ENCODE measurements at places on chromosomes 13 and 19.

GRCh38 chr19:49533551-49534488 is 6.0 kb downstream of the RCN3 start:
- no peak for DNase-seq

- peak; percentile 64 for DNase-seq
These were observed 1.8 kb upstream of the APOE start for GRCh38 chr19:44903602-44904425.

DNA sequence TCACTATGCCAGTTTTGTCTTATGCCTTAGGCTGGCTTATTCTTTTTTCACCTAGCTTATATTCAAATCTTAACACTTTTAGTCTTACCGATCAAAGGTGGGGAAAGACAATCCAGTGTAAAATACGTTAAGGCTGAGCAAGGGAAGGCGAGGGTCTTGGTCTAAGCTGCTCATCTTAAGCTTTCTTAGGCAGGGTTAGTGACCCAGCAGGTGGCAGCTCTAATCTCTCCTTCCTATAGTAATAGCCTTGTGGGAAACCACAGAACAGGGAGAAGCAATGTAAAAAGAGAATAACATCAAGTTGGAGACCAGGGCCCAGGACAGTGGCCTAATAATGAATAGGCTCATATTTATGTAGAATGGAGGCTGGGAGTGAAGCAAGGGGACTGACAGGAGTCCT is 45.9 kb downstream of the COG3 start:
- DNase-seq = no peak

DNA sequence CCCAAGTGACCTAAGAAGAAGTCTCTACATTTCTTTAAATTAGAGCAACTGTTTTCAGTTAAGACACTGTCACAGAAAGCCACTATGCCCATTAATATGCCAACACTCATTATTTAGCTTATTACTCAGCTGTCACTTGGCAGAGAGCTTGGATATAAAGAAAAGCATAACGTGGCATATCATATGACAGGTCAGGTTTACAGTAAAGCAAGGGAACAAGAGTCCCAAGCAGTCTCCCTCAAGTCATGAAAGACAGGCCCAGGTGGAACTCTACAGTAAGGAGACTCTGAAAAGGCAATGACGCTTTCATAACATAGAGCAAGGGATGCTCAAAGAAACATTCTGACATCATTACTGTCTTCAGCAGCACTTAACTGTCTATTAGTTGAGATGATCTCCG is 6.3 kb downstream of the LHFPL6 start:
- DNase-seq = no peak

- no peak for DNase-seq
These were observed 103.8 kb downstream of the TNFRSF19 start for GRCh38 chr13:23673867-23674605.

- no peak for DNase-seq
These were observed 1407.1 kb upstream of the MIR17HG start for GRCh38 chr13:89940383-89940782.

DNA sequence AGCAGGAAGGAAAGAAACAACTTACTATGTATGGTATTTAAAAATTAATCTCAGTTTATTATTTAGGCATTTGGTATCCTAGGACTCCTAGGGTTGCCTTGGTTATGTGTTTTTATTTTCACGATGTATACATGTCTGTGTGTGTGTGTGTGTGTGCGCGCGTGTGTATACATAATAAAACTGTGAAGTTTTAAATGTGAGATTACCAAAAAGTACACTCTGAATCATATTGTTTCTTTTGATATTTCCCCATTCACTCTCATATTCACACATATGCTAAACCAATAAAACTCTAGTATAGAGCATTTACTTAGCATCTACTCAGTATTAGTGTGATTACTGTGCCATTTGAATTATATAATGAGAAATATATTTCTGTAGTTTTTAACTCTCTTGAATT is 30.8 kb upstream of the NDFIP2 start:
- DNase-seq = no peak

DNA sequence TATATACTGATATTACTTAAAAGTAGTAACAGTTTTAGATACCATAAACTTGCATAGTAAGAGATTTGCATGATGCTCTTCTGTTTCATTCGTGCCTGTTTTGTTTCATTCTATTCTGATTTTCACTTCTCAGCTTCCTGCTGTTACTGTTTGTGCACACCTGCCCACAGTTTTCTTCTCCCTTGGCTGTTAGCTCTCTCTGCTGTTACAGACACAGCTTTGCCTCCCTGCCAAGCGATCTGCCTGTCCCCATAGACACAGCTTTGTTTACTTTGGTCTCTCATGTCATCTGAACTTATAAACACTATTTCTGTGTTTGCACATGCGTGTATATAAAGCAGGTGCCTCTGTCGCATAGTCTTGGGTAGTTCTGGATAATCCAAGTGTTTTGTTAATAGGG is 21.4 kb upstream of the UPF3A start:
- no peak for DNase-seq

DNA sequence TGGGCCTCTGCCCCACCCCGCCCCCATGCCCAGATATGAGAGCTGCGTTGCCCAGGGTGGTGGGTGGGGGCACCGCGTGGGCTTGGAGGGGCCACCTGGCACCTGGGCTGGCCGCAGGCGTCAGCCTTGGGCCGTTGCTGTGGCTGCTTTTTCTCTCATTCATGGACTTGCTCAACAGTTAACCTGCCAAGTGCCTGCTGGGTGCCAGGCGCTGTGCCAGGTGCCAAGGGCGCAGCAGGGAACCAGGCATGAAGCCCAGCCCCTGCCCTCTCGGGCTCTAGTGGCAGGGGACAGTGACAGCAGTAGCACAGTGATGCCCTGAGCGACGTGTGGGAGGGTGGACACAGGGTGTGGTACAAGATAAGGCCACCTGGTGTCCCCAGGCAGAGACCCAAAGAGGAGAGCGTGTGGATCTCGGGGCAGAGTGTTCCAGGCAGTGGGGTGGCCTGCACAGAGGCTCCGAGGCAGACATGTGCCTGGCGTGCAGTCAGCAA is 28.1 kb downstream of the DHX34 start:
- DNase-seq = no peak

GRCh38 chr19:2469102-2469914 is 6.6 kb upstream of the GADD45B start:
- no peak for DNase-seq

DNA sequence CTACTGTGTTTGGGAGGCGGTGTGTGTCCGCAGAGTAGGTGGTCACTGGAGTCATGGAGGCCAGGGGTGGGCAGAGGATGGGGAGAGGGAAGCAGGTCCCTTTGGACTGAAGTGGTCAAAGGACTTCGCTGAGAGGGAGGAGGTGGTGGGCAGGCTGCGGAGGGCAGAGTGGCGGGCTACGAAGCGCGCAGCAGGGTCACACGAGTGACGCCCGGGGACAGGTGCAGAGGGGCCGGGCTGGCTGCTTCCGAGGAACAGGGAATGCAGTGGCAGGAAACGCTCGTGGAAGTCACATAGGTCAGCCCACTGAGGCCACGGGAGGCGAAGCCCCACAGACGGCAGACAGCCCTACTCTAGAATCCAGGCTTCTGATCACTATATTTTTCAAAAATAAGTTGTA is 111.5 kb downstream of the URI1 start:
- DNase-seq = no peak

- DNase-seq = no peak
These were observed 15.3 kb upstream of the ERICH6B start for GRCh38 chr13:45630791-45631190.

DNA sequence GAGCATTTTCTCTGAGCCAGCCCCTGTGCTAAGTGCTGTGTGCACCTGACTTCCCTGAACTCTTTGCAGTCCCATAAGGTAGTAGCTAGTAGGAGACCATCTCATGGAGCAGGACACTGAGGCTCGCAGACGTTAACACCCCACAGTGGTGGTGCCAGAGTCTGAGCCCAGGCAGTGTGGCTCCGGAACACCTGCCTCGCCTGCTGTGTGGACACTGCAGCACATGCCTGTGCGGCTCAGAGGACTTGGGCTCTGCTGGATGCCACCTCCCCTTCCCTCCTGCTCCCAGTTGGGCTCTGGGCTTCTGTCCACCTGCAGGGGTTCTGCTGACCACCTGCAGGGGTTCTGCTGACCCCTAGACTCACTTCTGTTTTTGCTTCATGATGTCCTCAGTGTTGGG is 27.0 kb upstream of the SIGLEC11 start:
- no peak for DNase-seq

- no peak for DNase-seq
These were observed 74.1 kb downstream of the ABCC4 start for GRCh38 chr13:95226932-95227695.

- no peak for DNase-seq
These were observed 902.3 kb upstream of the SLITRK1 start for GRCh38 chr13:84784443-84785153.

DNA sequence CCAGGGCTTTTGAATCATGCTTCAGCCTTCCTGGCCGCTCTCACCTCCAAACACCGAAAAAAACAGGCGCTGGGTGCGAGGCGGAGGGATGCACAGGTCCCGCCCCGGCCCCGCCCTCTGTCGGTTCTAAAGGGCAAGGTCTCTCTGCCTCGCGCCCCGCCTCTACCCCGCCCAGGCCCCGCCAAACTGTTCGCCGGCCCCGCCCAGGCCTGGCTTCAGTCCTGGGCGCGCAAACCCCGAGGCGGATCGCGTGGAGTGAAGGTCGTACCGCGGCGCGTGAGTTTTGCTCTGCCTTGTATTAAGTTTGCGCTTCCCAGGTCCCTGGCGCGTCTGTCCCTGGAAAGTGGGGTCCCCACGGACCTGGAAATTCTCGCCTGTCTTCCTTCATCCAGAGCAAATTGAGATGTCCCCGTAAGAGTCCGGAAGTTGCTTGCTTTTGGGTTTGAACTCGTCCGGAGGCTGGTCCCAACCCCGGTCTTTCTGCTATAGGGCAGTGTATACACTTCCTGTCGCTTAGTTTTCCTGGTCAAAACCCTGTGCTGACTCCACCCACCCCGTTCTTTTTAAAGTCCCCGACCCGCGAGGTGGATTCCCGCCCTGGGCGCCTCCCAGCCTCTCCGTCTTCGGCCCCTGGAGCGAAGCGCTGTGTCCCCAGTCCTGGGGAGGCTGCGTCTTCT is 8.4 kb downstream of the ZNF808 start:
- no peak for DNase-seq

DNA sequence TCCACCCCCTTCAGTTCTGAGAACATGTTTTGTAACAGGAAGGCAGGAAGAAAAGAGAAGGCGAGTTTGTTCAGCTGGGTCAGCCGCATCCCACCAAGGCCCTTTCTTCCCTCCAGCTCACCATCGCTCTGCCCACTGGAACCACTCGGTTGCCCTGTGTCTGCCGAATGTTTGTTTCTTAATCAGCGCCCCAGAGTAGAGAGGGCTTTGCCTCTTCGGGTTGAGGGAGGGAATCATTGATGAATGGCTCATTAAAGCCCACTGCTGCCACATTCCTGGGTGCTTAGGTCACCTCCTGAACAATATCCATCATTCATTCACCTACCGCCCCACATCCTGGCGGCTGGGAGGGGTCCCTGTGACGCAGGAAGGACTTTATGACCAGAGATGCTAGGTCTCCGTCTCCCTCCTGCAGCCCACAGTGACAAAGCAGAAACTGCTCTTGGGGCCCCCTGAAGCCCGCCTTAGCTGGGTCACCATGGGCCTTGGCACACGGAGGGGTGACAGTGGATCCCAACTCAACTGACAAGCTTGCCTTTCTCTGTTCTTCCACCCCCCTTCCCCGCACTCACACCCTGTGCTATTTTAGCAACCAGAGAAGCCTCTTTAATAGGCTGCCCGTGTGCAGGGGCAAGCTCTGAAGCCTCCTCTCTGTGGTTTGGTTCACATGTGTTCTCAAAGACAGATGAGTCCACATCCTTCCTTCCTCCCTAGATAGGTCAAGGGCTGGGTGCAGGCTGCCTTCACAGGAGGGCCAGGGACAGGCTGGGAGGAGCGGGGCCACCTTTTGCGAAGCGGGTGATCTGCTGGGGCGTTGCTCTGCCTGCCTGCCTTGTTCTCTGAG is 46.2 kb downstream of the ACTN4 start:
- peak; percentile 97 for DNase-seq

DNA sequence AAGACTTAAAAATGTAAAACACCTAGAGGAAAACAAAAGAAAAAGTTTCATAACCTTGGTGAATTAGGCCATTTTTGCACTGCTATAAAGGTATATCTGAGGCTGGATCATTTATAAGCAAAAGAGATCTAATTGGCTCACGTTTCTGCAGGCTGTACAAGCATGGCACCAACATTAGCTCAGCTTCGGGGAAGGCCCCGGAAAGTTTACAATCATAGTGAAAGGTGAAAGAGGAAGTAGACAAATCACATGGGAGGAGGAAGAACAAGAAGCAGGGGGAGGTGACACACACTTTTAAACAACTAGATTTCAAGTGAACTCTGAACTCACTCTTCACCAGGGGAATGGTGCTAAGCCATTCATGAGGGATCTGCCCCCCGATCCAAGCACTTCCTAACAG is 1358.5 kb upstream of the PCDH9 start:
- no peak for DNase-seq

- DNase-seq = peak; percentile 46
These were observed 102.5 kb downstream of the GADD45B start for GRCh38 chr19:2578391-2578890.

GRCh38 chr13:28246891-28247290 is 108.5 kb downstream of the PAN3 start:
- no peak for DNase-seq

- DNase-seq = no peak
These were observed 2.3 kb downstream of the PPP1R15A start for GRCh38 chr19:48874303-48875135.

GRCh38 chr13:110471833-110472162 is 89.7 kb downstream of the RAB20 start:
- no peak for DNase-seq

GRCh38 chr13:23725922-23726321 is 155.7 kb downstream of the TNFRSF19 start:
- no peak for DNase-seq

GRCh38 chr19:50332244-50333038 is 3.3 kb upstream of the KCNC3 start:
- no peak for DNase-seq

DNA sequence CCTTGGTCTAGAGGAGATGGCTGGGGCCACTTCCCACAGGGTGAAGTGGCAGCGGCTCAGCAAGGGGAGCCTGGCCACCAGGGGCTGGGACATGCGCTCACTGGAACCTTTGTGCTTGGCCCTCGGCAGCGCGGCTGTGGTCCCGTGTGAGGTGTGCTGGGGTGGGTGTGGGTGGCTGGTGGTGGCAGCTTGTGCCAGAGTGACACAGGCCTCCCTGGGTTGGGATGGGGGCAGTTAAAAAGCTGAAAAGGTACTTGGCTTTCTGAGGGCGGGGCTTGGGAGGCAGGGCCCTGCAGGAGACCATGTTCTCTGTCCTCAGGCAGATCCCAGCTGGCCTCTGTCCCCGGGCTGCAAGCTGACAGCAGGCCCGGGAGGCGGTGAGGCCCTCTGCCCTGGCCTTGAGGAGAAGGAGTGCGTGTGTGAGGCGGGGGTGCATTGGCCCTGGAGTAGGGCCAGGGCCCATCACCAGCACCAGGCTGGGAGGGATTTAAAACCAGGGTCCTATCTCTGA is 17.3 kb downstream of the MPND start:
- no peak for DNase-seq

Data from 8988T (cell line).